ENCODE measurements at places on chromosomes 5 and 9. TPM values are rescaled to one million over a fixed set of nuclear protein-coding genes. Genes with fewer than 3 reads are reported as not detected.

GRCh38 chr5:65037831-65038815, 269.4 kb downstream of the CWC27 start:
- H3K27ac ChIP-seq = no peak overlapping the region
- H3K4me3 ChIP-seq = no peak overlapping the region
- H3K36me3 ChIP-seq = no peaks in the 10 kb centered on the region
- DNase-seq = no peak
- H3K4me1 ChIP-seq = peaks cover 5% of the 10 kb centered on the region
- no peaks in the 10 kb centered on the region for H3K27me3 ChIP-seq

- no peak overlapping the region for H3K27ac ChIP-seq
- H3K27me3 ChIP-seq = no peaks in the 10 kb centered on the region
- H3K36me3 ChIP-seq = no peaks in the 10 kb centered on the region
- no peak for DNase-seq
Observed at GRCh38 chr9:121797081-121797480, 145.6 kb downstream of the DAB2IP start.

GRCh38 chr9:6247266-6247665, 31.7 kb downstream of the IL33 start:
- H3K27ac ChIP-seq = no peak overlapping the region
- no peaks in the 10 kb centered on the region for H3K27me3 ChIP-seq
- DNase-seq = no peak
- no peak overlapping the region for H3K4me3 ChIP-seq

DNA sequence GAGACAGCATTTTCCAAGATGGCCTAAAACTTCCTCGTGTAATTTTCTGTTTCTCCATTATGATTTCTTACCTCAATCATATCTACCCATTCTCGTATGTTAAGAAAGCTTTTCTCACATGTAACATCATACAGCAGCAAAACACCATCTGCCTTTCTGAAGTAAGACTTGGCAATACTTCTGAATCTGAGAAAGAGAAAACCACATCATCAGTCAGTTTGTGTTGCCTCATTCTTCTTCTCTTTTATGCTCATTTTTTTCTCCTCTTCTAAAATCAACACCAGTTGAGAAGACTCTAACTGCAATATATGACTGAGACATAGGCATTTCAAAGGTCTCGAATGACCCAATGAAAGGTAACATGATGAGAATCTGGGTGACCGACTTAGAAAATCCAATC, 66.0 kb downstream of the RASEF start:
- no peaks in the 10 kb centered on the region for H3K27me3 ChIP-seq
- H3K4me1 ChIP-seq = no peaks in the 10 kb centered on the region
- no peaks in the 10 kb centered on the region for H3K36me3 ChIP-seq
- no peak overlapping the region for H3K4me3 ChIP-seq
- H3K27ac ChIP-seq = no peak overlapping the region

The SLIT3 gene
- total RNA-seq = 31.6 TPM

The MACIR gene
- 3.8 TPM for total RNA-seq

The PRRX2 gene
- 1.8 TPM for total RNA-seq
